ENCODE measurements at places on chromosomes 7 and 10.

- no peak for DNase-seq
Measured at GRCh38 chr10:131875501-131875900, 25.3 kb upstream of the PPP2R2D start.

GRCh38 chr10:30877111-30877510 lies 154.6 kb downstream of the ZNF438 start:
- no peak for DNase-seq

GRCh38 chr10:35739998-35740397 lies 97.9 kb upstream of the FZD8 start:
- no peak for DNase-seq

DNA sequence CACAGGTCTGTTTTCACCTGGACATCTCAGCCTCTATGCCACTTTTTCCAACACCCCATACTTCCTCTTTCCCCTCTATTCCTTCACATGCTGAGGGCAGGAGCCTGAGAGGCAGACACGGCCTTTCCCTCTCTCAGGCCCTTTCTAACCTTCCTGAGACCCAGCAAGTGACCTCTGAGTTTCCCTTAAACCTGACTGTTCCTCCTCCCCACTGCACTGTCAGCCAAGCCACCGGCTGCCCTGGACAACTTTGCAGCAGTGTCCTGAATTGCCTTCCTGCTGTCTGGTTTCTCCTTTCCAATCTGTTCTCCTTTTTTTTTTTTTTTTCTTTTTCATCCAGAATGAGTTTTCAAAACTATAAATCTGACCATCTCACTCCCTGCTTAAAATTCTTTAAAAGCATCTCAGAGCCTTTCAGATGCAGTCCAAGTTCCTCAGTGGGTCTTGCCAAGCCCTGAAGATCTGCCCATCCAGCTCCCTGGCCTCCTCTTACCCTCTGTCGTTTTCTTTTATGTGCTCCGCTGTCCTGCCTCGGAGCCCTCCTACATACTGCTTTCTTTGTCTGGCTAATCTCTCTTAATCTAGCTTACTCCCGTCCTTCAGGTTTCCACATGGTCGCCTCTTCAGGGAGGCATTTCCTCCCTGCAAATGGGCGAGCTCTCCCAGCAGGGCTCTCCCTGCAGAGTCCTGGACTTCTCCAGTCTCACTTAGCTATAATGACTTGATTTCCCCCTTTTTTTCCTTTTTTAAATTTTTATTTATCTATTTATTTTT lies 30.5 kb downstream of the SLC13A4 start:
- no peak for DNase-seq

DNA sequence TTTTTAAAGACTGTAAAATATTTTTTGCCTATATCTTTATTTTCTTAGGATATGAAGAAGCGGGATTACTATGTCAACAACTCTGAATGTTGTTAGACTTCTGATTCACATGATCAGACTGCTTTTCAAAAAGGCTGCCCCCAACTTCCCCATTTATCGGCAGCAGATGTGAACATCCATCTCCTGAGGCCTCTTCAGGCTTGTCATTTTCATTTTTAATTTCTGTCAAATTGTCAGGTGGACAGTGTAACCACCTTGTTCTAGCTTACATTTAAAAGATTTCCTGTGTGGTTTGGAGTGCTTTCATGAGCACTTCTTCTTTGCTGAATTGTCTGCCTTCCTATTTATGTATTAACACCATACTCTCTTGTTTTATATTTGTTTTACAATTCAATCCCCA lies 78.8 kb upstream of the GSDME start:
- DNase-seq: no peak

DNA sequence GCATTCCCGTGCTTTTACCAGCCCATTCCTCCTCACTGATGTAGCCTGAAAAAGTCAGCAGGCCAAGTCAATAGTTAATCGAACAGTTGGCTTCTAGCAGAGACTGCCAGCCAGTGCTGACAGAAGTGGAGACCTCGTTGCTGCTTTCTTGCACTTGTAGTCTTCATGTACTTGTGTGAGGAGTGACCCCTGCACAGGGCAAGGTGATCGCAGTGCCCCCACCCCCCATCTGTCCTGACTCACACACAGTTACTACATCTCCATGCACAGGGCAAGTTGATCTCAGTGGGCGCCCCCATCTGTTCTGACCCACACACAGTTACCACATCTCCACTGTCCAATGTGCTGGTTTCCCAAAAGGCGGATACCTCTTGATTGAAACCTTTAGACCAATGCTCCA lies 34.2 kb downstream of the C10orf71 start:
- DNase-seq: no peak

DNA sequence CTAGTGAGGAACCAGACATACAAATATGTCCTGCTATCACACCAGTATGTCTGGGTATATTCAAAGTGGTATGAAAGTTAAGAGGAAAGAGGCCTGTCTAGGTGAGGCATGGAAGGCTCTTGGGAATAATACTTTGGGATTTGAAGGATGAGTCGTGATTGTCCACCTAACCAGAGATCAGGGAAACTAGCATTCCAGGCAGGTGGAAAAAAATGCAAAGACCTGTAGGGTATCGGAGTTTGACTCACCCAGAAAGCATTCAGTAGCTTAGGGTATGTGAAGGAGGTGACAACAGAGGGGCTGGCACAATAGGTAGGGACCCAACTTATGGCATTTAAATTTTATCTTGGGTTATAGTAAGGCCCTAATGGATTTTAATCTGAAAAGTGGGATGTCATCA lies 950 bp upstream of the GCC1 start:
- no peak for DNase-seq

DNA sequence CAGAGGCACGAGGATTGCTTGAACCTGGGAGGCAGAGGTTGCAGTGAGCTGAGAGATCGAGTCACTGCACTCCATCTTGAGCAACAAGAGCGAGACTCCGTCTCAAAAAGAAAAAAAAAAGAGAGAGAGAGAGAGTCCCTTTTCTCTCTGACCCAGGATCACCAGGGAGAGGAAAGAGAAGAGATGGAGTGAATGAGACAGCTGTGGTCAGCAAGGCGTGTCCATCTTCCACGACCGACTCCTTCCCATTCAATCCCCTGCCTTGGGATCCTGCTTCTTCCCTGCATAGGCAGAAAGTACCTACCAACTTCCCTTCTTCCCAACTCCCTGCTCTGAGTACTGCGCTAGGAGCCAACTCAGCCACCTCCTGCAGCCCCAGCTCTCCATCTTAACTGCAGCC lies 5.2 kb upstream of the ZAN start:
- no peak for DNase-seq

DNA sequence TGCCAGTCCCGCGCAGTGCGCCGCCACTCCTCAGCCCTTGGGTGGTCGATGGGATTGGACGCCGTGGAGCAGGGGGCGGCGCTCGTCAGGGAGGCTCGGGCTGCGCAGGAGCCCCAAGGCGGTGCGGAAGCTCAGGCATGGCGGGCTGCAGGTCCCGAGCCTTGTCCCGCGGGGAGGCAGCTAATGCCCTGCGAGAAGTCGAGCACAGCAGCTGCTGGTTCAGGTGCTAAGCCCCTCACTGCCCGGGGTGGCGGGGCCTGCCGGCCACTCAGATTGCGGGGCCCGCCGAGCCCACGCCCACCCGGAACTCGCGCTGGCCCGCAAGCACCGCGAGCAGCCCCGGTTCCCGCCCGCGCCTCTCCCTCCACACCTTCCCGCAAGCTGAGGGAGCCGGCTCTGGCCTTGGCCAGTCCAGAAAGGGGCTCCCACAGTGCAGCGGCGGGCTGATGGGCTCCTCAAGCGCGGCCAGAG lies 14.4 kb upstream of the WASL start:
- no peak for DNase-seq

DNA sequence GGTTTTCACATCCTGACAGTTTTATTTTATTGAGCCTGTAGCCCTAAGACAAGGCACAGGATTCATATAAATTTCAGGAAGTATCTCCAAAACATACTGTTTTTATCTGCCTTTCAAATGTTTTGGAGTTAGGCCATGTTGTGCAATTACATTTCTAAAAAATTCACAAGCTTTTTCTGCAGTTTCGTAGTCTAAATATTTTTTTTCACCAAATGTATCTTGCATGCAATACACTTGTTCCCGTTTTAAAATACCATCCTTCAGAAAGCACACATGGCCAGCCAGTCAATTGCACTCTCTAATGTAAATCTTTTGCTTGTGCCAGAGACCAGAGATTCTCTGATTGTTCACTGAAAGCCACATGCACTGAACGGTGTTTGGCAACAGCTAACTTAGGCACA lies 161.5 kb upstream of the PRKCQ start:
- no peak for DNase-seq

GRCh38 chr10:122490268-122490667 lies 28.9 kb downstream of the HTRA1 start:
- DNase-seq: no peak

DNA sequence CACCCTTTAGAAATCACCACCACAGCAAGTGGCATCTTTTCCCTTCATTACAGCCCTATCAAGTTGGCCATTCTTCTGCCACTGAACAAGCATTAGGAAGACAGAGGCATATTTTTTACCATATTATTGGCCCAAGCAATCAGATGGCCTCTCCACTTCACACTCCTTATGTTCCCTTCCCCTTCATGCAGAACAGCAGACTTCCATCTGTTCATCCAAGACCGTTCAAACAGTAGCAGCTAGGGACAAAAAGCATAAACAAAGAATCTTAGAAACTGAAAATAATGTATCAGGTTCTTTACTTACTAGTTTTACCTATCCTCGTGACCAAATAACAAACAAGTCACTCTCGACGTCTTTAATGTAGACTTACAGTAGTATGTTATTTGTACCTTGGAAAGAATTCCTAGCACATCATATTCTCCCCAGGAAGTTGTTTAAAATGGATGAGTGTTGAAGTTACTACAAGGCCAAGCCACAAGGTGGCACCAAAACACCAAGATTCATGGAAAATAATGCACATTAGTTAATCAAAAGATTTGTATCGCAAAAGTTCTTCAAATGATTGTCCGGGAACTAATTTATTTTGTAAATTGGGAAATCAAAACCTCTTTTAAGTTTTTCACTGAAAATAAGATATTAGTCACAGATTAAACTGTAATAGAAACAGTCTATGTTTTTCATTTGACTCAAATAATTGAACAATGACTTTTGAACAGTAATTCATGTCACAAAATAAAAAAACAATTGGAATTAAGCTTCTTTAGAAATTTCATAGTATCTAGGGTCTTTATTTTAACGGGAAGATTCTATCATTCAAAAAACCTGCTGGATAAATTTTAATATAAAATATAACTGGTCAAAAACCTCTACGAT lies 112.1 kb downstream of the VPS41 start:
- peak; percentile 28 for DNase-seq

- DNase-seq: no peak
Measured at GRCh38 chr7:157682064-157682945, 345.5 kb downstream of the DNAJB6 start.

DNA sequence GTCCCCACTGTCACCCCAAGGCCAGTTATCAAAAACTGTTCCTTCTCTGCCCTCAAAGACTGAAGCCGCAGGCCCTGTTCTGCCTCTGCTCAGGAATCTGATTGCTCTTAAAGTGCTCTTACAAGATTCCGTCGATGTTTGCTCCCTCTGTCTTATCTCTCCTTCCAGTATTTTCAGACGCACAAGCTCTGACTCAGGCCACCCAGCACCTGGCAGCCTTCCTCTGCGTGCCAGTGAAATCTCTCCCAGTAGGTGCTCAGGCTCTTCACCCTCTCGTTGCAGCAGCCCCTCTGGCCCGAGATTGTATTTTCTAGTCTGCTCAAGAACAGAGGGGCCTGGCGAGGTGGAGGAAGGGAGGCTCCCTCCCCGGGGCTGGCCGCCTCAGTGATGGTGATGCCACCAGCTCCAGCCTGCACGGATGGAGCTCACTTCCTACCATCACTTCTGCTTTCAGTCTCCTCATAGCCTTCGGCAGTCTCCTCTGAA lies 276.2 kb downstream of the USP6NL start:
- DNase-seq: no peak

- no peak for DNase-seq
Measured at GRCh38 chr7:8724080-8724718, 290.8 kb downstream of the NXPH1 start.

DNA sequence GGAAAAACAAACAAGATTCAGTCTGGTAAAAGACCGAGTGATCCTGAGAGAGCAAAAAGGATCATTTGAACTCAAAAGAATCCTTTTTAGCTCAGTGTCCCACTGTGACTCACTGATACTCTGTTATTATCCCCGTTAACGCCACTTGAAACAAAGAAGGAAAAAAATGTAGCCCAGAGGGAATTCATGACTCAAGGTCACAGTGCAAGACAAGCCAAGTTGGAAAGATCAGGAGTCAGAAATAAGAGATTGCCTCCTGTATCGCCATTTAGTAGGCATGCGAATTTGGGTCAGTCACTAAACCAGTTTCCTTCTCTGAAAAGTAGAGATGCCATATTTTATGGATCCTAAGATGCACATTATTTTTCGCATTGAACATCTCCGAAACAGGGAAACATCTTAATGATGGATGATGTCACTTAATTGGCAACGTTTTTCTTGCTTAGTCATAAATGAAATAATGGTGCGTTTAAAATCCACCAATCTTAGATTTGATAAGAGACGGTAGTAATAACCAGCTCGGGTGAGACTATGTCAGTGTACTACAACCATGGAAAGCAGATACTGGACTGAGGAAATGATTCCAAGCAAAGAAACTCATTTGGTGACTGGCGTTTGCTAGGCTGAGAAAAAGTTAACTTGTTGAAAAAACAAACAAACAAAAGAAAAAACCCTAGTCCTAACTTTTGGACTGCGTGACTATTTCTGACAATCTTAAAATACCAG lies 502.0 kb upstream of the CELF2 start:
- no peak for DNase-seq

DNA sequence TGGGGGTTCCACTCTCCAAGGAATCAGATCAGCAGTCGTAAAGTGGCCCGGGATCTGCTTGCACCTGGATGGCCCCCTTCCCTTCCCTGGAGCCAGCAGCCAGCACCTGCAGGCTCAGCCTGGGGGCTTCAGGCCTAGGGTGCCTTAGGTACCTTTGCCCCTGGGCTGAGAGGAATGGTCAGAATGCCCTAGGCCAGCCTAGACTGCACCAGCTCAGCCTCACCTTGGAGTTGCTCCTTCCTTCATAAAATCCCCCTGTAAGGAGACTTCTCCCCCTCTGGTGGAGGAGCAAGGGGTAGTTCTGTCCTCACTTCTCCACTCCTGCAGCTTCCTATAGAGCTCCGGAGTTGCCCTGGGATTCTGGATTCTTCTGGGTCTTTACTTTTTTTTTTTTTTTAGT lies 32.4 kb upstream of the LBX1 start:
- DNase-seq: no peak

DNA sequence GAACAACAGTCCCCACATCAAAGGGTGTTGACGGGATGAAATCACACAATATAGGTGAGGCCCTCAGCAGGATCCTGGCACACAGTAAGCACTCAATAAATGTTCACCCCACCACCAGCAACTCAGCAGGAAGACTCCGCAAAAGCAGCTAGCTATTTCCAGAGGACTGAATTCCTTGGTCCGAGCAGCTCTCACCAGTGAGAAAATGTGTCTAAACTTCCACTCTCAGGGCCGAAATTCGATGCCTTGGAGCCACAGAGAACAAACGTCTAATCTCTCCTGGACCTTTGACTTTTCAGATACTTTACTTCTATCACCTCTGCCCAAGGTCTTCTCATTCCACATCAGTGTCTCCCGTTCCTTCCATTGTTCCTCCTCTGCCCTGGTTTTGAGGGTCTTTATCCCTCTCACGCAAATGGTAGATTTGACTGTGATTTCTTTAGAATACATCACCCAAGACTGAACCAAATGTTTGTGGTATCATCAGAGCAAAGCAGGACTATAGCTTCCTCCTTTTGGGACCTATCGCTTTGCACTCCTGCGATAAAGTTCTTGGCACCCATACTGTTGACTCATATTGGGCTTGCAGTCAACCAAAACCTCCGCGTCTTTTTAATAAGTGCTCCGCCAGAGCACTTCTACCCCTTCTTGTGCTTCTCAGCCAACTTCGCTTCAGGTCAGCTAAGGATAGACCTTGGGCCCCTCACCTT lies 903 bp upstream of the NT5C2 start:
- peak; percentile 85 for DNase-seq

- DNase-seq: no peak
Measured at GRCh38 chr10:7296076-7296475, 114.8 kb downstream of the SFMBT2 start.

Measured in NCI-H226 (cell line).